ENCODE measurements at places on chromosomes 6 and 20.

GRCh38 chr20:50270569-50270968 is 79.9 kb downstream of the CEBPB start:
- DNase-seq, result no peak

DNA sequence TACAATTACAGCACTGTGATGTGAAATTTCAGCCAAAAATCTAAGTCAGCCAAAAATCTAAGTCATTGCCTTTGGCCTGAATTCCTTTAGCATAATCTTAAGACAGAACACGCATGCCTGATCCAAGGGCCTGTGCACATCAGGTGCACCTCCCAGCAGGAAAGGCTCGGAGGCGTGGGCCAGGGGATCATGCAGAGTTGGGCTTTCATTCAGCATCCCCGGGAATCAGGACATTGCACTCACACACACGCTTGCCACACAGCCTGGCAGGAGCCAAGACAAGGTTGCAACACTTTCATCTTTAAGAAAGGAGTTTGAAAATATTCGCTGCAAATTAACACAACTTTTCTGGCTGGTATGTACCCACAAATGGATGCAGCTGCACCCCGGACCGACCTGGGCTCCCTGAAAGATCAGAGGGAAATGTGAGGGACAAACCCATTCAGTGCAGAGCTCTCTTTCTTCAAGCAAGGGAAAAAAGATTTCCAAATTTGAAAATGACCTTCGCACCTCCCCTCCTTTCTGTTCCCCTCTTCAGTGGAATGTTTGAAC is 48.8 kb downstream of the ERMARD start:
- DNase-seq, result no peak

- DNase-seq, result no peak
Measured at GRCh38 chr20:35947489-35947888, 6.8 kb downstream of the SCAND1 start.

- no peak for DNase-seq
Measured at GRCh38 chr20:51204794-51205193, 181.9 kb upstream of the KCNG1 start.

DNA sequence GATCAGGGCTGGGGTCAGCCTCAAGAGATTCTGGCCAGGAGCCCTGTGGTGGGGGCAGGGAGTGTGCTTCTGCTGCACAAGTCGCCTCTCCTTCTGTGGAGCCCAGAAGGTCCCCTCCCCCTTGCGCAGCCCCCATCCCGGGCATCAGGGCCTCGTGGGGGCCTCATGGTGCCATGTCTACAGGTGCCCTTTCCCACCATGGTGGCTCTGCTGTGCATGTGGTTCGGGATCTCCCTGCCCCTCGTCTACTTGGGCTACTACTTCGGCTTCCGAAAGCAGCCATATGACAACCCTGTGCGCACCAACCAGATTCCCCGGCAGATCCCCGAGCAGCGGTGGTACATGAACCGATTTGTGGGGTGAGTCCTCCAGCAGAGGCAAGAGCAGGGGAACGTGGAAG is 48.1 kb downstream of the TM9SF4 start:
- no peak for DNase-seq

- no peak for DNase-seq
Measured at GRCh38 chr6:7198833-7199800, 91.4 kb downstream of the RREB1 start.

- DNase-seq, result no peak
Measured at GRCh38 chr20:53122853-53123252, 150.7 kb downstream of the TSHZ2 start.

- DNase-seq, result no peak
Measured at GRCh38 chr6:30896541-30896940, 11.5 kb upstream of the GTF2H4 start.

GRCh38 chr6:4599924-4600323 is 176.3 kb upstream of the CDYL start:
- DNase-seq, result no peak

Measured in vagina (tissue), 2 donors.